ENCODE measurements at places on chromosomes 6 and 20.

- no peak for DNase-seq
Measured at GRCh38 chr20:17771206-17772004, 71.6 kb downstream of the BANF2 start.

- DNase-seq, result no peak
Measured at GRCh38 chr6:43739642-43740091, 30.3 kb upstream of the VEGFA start.

- no peak for DNase-seq
Measured at GRCh38 chr6:141077355-141078333, 1055.1 kb upstream of the GJE1 start.

DNA sequence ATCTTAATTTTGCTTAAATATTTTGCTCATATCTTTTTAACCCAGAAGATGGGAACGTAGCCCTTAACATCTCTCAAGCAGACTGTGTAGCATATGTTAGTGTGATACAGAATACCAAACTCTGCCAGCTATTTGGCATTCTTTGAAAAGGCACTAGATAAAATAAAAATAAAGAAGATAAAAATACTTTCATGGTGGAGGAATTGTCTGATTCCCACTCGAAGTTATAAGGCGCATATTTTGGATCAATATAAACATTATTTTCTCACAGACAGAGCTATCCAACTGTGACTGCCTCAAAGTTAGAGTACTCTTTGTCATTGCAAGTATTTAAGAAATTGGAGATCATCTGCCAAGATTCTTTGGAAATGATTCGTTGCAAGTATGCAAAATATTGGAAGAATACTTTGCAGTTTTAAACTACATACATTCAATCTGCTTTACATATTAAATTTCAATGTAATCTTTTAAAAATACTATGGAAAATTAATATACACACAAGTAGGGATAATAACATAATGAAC is 10.8 kb upstream of the EEF1E1 start:
- DNase-seq, result no peak

GRCh38 chr20:34445177-34446065 is 70.8 kb upstream of the DYNLRB1 start:
- no peak for DNase-seq

DNA sequence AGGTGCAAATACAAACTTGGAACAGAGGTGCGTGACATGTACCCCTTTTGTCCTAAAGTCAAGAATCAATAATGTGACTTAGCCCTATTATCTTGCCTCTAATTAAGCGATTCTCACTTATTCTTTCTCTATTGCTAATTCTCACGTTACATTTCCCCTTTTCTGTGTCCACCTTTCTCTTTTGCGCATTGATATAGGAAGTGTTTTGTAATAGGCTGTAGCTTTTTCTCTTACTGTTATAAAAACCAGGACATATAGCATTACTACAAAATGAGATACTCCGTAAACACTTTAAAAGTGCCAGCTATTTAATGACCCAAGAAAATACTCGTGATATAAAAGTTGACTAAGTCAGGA is 669 bp upstream of the TMEM30A start:
- peak; percentile 28 for DNase-seq

- no peak for DNase-seq
Measured at GRCh38 chr20:25036331-25036936, 21.5 kb downstream of the ACSS1 start.

GRCh38 chr6:135012764-135013163 is 41.9 kb downstream of the HBS1L start:
- DNase-seq, result no peak

DNA sequence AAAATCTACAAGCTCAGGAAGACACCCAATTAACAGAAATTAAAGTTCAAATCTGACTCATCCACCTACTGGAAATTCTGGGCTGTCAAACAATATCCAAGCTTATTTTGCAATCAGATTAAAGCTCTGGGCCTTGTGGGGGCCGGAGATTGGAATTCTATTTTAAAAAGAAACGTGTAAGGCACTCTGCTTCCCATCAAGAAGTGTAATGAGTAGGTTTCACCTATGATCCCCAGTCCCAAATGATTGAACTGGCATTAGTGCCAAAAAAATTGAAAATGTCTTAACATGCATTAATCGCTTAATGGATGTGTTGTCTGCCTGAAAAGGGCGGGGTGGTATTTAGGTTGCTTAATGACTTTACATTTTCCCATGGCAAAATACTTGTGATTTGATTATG is 542.4 kb upstream of the BTBD3 start:
- no peak for DNase-seq

GRCh38 chr20:4883051-4883450 is 118.3 kb downstream of the SLC23A2 start:
- no peak for DNase-seq

- no peak for DNase-seq
Measured at GRCh38 chr6:54722328-54722727, 124.2 kb upstream of the FAM83B start.

- DNase-seq, result peak; percentile 53
Measured at GRCh38 chr20:815914-816606, 17.5 kb upstream of the FAM110A start.

- DNase-seq, result no peak
Measured at GRCh38 chr20:19992996-19993908, 23.9 kb upstream of the NAA20 start.

DNA sequence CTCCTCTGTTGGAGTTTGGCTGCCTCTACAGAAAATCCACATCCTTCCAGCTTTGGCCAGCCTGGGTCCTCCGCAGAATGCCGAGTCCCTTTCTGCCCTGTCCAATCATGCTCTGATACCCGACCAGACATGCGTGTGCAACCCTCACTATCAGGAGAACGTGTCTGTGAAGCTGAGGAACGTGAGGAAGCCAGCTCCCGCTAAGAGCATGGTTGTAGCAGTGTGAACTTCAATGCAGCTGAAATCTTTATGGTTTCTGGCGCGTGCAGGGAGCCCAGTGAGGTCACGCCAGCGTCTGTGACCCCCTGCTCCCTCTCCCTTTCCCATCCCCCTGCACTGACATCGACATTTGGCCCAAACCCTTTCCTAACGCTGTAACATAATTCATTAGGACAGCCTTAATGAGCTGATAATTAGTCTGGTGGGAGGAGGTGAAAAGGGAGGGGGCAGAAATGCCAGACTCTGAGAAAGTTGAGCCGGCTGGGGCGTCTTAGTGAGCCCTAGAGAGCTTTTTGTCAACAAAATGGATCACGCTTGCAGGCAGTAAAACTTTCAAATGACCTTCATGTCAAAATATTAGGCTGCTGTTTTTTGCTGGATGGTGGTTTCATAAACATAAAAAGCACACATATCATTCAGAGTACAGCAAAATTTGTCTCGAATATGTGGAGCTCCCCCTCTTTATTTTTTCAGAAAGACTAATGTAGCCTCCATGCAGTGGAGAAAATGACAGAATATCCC is 423.3 kb downstream of the QKI start:
- no peak for DNase-seq

GRCh38 chr6:125163811-125164210 is 10.2 kb downstream of the TPD52L1 start:
- no peak for DNase-seq

DNA sequence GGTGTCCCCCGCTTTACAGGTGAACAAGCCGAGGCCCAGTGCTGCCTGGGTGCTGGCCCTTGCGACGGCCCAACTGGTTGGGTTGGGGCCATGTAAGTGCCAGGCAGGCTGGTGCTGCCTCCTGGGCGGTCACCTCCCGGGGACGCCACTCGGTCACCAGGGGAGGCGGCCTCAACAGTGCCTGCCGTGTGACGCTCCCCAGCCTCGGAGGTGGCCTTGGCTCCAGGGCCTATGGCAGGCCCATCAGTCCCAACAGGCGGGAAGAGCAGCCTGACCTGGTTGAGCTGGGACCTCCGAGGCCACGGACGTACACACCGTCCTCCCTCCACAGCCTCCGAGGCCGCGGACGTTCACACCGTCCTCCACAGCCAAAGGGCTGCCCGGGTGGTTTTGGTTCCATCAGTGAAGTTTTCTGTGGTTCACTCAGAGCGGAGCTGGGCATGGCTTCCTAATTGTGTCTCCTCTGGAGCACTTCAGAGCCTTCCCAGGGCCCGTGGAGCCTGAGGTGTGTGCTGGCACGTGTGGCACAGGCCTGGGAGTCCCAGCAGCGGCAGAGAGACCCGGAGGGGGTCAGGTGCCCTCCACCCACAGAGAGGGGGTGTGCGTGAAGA is 19.3 kb upstream of the SLCO4A1 start:
- DNase-seq, result no peak

GRCh38 chr6:27157459-27158315 is 89.8 kb upstream of the PRSS16 start:
- DNase-seq, result peak; percentile 76

GRCh38 chr6:161954077-161954476 is 680.2 kb upstream of the AGPAT4 start:
- DNase-seq, result no peak

DNA sequence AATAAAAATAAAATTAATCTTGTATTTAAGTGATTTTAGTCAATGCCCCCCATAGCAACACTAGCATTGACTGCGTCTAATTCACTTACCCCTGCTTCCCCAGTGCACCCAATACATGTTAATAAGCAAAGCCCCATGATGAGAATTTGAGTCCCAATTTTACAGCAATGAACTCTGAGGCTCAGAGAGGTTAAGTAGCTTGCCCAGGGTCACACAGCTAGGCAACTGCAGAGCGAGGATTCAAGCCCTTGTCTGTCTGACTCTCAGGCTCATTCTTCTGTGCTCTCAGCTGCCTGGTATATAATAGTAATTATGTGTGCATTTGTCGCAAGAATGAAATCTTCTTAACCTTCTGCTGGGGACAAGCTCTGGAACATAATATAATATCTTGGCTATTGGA is 8.5 kb downstream of the PABPC1L start:
- no peak for DNase-seq

- DNase-seq, result no peak
Measured at GRCh38 chr20:434661-435419, 26.7 kb downstream of the RBCK1 start.

DNA sequence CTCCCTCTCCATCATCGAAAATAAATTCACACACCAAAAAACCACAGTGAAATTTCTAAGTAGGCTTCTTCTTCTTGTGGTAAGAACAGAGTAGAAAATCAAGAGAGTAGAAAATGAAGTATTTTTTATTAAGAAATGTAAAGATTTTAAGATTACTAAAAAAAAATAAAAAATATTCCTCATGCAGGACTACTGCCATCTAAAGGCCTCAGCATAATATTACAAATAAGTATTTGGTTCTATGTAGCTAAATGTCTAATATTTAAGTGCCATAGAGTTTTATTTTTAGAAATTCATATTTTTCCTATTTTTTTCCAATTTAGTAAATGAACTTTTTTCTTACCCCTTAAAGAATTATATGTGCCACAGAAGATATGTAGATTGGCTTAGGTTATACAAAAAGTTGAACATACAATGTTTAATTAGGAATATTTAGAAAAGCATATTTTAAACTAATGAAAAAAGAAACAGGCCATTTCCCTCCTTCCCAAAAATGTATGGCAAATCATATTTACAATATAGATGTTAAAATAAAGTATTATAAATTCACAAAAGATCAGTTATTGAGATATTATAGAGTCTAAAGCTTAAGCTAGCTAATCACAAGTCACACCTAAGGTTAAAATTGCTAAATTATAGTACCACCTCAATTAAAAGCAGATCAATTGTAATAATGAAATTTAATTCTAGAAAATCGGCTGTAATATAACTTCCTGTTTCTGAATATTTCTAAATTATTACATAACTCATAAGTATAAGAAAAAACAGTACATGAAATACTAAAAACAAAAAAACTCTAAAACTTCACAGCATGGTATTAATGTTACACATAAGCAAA is 3.5 kb upstream of the NT5DC1 start:
- DNase-seq, result no peak

- no peak for DNase-seq
Measured at GRCh38 chr20:54995011-54995410, 519.6 kb downstream of the DOK5 start.

- no peak for DNase-seq
Measured at GRCh38 chr20:4651536-4651935, 70.2 kb upstream of the PRND start.

GRCh38 chr6:157217894-157218370 is 105.4 kb downstream of the TMEM242 start:
- DNase-seq, result no peak

GRCh38 chr6:134422426-134423231 is 104.7 kb upstream of the SGK1 start:
- DNase-seq, result peak; percentile 96

DNA sequence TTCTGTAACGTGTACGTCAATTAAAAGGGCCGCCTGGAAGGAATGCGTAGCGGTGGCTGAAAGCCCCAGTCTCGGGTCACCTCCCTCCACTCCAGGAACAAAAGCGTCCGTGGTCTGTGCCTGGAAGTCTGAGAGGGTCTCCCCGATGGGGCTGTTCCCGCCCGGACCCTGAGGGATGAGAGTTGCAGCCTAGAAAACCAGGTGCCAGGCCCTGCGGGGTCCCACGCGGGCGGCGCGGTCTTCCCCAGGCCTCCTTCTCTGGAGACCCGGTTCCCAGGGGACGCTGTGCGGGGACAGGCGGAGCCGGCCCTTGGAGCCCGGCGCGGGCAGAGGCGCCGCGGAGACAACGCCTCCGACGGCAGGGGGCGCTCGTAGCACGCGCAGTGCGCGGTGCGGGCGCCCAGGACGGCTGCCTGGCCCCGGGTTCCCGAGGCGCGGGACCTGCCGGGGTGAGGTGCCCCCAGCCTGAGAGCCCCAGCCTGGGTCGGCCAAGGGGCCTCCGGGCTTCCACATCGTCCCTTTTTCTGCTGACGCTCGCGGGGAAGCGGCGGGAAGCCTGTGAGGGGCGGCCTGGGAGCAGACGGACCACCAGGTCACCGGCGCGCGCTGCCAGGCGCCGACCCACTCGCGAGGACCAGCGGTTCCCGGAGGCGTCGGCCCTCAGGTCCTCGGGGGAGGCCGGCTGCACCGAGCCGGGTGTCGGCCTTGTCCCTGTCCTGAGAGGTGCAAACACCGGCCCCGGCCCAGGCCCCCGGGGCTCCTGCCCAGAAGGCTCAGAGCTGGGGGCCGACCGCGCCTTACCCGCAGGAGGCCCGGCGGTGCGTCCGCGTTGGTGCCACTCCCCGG is 5.3 kb upstream of the FOXC1 start:
- no peak for DNase-seq

DNA sequence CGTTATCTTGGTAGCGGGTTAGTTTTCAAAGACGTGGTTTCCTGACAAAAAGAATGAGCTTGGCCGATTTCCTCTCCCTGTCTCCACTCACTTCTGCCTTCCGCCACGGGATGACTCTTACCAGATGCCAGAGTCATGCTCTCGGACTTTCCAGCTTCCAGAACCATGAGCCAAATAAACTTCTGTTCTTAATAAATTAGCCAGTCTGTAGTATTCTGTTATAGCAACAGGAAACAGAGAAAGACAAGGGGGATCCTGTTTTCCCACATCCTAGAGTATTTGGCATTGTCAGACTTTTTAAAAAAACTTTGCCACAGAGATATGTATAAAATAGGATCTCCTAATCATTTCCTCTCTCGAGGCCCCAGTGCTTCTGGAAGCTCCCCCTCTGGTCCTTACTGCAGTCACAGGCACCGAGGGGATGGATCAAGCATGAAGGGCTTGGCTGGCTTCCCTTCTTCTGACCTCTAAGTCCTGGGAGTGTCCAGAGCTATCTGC is 84.9 kb upstream of the NAA20 start:
- no peak for DNase-seq

GRCh38 chr6:31114541-31114878 is at the start of gene PSORS1C1:
Gene PSORS1C1 (plus strand): TSS chr6:31114800. CDS start chr6:31129633, 14,833 bp downstream.
- no peak for DNase-seq

- no peak for DNase-seq
Measured at GRCh38 chr6:26161322-26161721, 74.1 kb downstream of the HFE start.

Measured in MV-4-11 (cell line).